ENCODE measurements at places on chromosomes 7 and 10.

DNA sequence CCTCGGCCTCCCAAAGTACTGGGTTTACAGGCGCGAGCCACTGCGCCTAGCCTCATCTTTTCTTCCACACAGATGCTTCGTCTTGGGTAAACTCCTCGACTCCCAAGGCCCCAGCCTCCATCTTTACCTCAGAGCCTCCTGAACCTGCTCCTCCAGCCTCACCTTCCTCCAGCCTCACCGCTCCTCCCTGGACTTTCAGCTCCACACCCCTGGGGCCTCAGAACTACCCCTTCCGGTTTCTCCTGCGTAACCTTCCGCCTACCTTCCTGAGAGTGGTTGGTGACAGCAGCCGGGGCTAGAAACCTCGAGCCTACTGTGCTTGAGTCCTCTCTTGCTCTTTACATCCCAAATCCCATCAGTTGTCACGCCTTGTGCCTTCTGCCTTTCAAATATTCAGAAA is 45.8 kb downstream of the FKBP6 start:
- DNase-seq = no peak

DNA sequence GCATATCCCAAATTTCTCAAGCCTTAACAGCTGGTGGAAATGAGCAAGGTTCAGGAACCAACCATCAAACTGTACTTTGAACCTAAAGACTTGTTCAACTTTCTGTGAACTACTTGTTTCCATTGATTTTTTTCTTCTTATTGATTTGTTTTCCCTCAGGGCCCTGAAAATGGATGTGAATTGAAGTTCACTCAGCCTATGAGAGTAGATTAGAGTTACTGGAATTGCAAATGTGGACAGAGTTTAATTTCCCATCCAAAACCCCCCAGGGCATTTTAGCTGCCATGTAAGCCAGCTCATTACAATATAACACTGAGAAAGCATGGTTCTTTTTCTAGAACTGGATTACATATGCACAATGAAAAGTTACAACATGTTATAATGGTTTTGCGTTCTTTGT is 1105.7 kb downstream of the REEP3 start:
- DNase-seq = no peak

GRCh38 chr7:112462236-112462635 is 12.0 kb downstream of the IFRD1 start:
- no peak for DNase-seq

GRCh38 chr7:129535896-129536295 is 33.6 kb downstream of the SMKR1 start:
- no peak for DNase-seq

GRCh38 chr7:55073976-55074528 is 55.2 kb downstream of the EGFR start:
- no peak for DNase-seq
